ENCODE measurements at places on chromosomes 5 and 9.

GRCh38 chr9:16029046-16029615 lies 476.3 kb downstream of the CCDC171 start:
- no peak for DNase-seq

DNA sequence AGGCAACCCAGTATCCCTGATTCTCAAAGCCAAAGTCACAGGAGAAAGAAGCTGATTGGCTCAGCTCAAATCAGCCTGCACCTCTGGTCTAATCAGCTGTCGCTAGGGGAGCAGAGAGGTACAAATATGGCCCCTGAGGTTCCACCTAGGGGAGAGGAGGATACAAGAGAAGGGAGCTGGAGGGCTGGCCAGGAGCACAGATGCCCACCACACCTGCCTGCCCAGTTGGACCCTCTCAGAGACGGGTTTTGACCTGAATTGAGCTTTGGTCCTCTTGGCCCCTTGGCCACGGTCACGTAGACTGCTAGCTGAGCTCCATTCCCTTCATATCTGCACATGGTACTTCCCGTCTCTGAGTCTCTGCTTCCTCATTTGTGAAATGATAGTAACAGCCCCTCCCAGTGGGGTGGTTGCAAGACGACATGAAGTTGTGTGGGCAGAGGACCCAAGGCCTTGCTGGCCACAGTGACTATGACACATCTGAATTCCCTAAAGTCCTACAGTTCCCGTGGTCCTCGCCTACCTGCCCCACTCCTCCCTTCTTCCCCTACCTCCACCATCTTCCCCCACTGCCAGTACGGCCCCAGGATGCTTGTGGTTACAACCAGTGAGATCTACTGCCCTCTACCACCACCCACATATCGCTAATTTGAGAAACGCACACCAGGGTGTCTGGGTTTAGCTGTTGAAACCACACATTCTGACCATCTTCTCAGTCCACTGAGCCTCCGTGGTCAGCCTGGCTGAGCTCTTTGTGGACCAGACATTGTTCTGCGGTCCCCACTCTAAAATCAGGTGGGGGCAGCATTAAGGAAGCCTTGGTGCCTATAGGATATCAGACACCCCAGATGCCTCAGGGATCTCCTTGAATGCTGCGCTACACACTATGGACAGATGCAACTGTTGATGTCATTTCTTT lies 60.3 kb upstream of the NEK6 start:
- DNase-seq, result peak; percentile 20

DNA sequence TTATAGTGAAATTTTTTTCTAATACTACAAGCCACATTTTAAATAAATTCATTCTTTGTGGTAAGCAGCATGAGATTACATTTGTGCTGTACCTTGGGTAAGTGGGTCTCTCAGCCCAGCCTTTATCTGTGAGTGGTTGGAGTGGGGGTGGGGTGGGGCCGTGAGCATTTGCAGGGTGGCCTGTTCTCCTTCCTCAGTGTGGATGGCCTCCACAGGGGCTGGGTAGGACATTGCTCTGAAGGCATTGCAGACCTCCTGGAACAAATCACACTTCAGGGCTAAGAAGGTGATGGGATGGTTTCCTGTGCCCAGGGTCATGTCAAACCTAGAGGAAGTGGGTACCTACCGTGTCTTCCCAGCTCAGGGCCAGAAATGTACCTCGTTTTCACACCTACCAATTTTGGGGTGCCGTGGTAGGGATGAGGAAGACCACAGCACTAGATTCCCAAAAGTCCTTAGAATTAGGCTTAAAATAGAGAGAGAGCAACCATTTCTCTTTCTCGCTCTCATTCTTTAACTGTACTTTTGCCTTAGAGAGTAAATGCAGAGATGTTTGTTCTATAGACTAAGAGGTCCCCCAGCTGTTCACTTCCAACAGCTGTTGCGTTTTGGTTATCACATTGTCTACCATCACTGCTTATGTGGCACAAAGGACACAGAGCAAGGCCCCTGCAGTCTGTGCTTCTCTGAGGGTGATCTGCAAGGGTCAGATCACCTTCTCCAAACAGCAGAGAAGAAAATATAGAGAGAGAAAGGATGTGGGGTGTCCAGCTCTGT lies 83.4 kb upstream of the CTSL start:
- DNase-seq, result no peak

- DNase-seq, result no peak
These were observed 218.7 kb downstream of the IRX2 start for GRCh38 chr5:2532809-2533208.

GRCh38 chr9:3386753-3387152 lies 139.0 kb downstream of the RFX3 start:
- no peak for DNase-seq

GRCh38 chr9:137139468-137140150 lies 655 bp downstream of the GRIN1 start:
- no peak for DNase-seq

- DNase-seq, result no peak
These were observed 54.0 kb downstream of the TMEM161B start for GRCh38 chr5:88214655-88215054.

- no peak for DNase-seq
These were observed 132.0 kb downstream of the INSYN2B start for GRCh38 chr5:169848271-169848670.

DNA sequence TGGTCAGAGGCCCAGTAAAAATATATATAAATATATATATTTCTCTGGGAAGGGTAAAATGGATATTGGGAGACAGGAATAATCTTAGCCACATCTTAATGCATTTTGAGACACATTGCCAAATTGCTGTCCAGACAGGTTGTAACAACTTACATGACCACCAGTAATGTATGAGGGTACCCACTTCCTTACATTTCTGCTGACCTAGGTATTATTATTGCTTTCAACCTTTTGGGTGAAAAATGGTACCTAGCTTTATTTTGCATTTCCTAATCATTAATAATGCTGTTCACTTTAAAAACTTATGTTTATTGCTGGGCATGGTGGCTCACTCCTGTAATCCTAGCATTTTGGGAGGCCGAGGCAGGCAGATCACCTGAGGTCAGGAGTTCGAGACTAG lies 61.5 kb downstream of the MEGF10 start:
- DNase-seq, result no peak

DNA sequence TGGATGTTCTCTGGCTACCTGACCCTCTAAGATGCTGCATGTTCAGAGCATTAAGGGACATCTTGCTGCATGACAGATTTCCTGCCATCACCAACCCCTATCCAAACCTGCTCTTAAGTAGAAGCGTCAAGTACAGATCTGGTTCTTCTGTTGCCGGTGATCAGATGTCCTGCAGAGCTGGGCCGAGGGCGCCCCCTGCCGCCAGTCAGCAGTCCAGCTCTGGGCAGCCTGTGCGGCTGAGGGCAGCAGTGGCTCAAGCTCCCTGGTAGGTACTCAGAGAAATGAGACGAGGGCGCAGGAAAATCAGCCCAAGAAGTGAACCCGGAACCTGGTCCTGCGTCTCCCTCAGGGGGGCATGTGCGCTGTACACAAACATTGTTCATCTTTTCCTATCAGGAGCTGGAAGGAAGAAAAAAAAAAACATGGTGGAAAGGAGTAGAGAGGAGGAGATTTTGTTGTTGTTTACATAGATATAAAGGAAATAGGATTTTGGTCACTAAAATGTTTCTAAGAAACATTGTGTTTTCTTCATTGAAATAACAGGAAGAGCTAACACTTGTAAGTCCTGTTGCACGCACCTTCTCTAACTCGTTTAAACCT lies 95.8 kb downstream of the CFAP90 start:
- peak; percentile 85 for DNase-seq

GRCh38 chr5:353612-354580 lies 32.4 kb downstream of the AHRR start:
- peak; percentile 9 for DNase-seq

GRCh38 chr5:66365981-66366380 lies 221.9 kb downstream of the SREK1 start:
- DNase-seq, result no peak

GRCh38 chr5:2381070-2381469 lies 370.4 kb downstream of the IRX2 start:
- DNase-seq, result no peak

DNA sequence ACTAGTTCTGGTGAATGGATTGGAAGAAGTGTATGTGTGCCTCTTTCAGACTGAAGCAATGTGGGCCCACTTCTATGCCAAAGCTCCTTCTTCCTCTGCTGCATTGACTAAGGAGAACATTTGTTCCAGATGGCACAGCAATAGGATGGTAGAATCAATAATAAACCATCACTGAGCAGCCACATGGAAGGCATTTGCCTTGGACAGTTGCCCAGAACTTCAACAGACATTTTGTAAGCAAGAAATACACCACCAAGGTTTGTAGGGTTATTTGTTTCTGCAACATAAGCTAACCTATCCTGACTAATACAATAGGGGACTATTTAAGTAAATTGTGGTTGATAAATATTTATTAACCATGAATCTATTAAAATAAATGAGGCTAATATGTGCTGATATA lies 37.7 kb upstream of the CSNK1G3 start:
- no peak for DNase-seq

- DNase-seq, result peak; percentile 39
These were observed 2.6 kb upstream of the NFIL3 start for GRCh38 chr9:91426123-91426745.

DNA sequence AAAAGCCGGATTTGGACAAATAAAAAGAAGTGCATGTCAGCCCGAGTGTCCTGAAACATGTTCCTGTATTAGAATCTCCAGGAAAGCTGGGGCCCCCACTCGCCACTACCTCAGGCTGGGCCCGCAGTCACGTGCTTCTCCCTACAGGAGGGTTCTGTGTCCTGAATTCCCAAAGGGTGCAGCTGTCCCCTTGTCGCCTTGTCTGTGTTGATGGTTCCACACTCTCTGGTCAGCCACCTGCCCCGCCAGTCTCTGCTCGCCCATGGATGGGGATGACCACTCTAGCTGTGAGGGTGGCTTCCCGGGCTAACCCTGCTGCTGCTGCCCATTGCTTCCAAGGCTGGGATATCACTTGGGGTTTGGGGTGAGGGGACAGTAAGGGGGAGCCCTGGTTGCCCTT lies 3.1 kb upstream of the TMEM250 start:
- DNase-seq, result no peak

DNA sequence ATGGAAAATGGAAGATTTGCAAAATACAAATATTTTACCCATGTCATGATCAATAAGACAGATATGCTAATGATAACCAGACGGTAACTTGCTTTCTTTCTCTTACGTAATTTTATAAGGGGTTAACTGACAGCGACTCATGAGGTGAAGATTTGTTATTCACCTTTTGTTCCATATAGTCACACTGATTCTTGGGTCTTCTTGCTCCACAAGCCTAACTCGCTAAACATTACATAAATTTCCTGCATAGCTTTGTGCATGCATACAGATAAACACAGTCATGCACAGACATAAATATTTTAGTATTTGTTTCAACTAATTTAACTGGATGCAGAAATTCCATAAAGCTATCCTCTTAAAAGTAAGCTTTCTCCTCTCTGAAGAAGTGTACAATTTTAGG lies 225.9 kb downstream of the VPS13A start:
- DNase-seq, result no peak

- DNase-seq, result no peak
These were observed 409.7 kb upstream of the PIK3R1 start for GRCh38 chr5:67805666-67806348.

DNA sequence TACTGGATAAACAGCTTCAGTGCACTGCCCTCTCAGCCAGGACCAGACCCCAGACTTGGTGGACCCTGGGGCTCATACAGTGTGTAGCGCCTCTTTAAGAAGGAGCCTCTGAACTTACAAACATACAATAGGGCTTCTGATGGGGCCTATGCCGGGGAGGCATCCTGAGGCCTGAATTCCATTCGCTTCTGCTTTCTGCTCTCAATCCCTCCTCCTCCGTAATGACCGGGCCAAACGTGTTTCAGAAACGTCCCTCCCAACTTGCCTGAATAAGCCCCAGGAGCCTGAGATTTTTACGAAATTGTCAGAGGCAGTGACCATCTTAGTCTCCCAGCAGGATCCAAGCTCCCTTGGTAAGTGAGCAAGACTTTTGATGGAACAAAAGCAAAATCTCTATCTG lies 128.1 kb upstream of the BOD1 start:
- no peak for DNase-seq

GRCh38 chr5:133531178-133531577 lies 81.2 kb downstream of the FSTL4 start:
- DNase-seq, result no peak

DNA sequence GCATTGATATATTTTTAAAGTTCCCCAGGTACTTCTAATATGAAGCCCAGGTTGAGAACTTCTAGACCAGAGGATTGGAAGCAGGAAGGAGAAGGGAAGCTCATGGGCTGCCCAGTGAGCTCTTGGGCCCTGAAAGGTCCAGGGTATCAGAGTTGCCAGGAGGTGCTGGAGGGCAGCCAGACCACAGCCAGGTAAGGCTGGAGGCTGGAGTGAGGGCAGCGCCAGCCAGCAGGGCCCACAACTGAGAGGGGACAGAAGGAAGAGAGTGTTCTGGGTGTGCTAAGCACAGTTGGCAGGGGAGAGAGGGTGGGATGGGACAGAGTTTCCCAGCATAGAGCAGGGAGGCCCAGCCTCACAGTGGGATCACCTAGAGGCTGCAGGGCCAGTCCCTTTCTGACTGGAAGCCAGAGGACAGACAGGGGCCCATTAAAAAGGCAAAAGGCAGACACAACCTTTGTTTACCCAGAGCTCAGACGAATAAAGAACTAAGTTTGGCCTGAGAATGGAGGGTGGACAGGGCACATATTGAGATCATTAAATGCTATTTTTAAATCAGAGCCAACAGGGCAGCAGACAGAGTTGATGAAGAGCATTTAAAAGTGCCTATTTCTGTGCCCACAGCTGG lies 94.9 kb downstream of the PDE8B start:
- DNase-seq, result no peak

GRCh38 chr9:113617550-113617949 lies 154.0 kb downstream of the RGS3 start:
- DNase-seq, result no peak

DNA sequence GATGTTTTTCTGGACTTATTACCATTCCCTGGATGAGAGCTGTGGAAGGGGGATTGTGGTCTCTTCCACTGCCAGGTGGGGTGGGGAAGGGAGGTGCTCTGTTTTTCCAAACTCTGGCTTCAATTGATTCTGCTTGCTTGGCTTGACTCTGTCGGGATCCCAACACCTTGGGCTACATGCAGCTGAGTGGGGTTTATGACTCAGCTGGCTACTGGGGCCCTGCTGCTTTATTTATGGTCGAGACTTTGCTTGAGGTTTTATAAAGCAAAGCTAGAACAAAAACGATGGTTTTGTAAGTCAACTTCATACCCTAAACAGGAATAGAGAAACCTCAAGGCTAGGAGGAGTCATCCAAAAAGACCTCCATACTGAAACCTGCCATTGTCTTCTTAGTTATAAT lies 76.3 kb downstream of the AOPEP start:
- DNase-seq, result no peak

- no peak for DNase-seq
These were observed 36.0 kb upstream of the GOLM1 start for GRCh38 chr9:86135371-86135770.

GRCh38 chr9:100437860-100438805 lies 11.2 kb downstream of the MSANTD3 start:
- DNase-seq, result peak; percentile 85

Data from testis (tissue), 5 donors.